ENCODE measurements at places on chromosomes 6 and 20.

GRCh38 chr6:56521454-56521853 lies 121.2 kb downstream of the DST start:
- no peak for DNase-seq

DNA sequence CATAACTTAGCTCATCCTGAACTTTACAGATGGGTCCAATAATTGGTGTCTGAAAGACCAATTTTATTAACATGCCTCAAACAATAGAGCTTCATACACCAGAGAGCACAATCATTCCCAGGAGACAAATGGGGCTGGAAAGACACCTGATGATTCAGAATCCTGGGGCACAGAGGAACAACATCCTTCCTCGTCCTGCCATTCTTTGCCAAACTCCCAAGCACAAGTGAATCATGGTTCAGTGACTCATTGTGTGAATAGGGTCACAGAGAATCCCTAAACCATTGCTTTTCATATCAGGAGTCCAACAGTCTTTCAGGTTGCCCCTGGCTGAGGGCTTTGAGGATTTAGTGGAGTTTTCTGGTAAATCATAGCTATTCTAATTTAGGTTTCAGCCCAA lies 266.4 kb upstream of the BMP2 start:
- DNase-seq, result no peak

DNA sequence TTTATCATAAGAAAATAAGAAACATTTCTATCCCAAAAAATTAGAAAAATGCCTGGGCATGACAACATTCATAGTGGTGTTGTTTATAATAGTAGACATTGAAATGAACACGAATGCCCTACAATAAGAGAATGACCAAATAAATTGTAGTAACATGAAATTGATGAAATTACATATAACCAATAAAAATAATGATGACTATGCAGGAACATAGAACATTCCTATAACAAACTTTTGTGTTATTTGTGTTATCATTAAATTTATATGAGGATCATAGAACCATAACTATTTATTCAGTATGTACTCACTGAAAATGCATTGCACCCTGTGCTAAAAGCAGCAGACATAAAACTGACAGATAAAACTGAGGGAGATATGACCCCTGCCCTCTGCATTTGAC lies 399.7 kb downstream of the CBLN4 start:
- DNase-seq, result no peak

- DNase-seq, result no peak
These were observed 96.8 kb upstream of the SOX4 start for GRCh38 chr6:21496706-21497105.

DNA sequence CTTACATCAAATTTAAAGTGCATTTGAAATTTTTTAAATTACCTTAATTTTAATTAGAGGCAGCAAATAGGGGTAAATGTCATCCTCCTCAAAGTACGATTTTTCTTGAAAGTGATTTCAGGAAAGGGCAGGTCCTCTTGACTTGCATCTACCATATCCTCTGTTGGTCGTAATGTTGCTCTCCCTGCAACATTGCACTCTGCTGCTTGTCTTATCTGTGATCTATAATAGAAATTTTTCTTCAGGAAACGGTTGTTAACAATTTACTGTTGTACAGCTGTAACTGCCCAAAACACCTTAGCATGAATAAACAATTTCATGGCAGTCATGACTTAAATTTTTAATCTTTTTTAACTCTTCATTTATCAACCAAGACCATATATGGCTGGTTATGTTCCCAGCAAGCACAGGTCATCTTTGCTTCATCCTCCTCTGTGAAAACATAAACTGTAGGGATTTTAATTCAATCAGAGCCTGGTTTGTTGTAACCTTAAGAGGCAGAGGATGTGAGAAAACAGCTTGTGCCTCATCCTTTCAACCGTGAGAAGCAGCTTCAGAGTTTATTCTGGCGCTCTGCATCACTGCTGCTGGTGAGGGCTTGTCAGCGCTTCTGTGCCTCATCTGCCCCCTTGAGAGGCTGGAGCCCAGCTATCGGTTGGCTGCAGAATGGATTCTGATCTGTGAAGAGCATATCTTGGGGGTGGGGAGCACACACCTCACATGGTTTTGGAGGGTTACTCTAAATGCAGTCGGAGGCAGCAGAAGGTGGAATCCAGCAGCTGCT lies 56.0 kb downstream of the CTNNBL1 start:
- no peak for DNase-seq

GRCh38 chr20:43560974-43561373 lies 2.1 kb downstream of the SGK2 start:
- no peak for DNase-seq

DNA sequence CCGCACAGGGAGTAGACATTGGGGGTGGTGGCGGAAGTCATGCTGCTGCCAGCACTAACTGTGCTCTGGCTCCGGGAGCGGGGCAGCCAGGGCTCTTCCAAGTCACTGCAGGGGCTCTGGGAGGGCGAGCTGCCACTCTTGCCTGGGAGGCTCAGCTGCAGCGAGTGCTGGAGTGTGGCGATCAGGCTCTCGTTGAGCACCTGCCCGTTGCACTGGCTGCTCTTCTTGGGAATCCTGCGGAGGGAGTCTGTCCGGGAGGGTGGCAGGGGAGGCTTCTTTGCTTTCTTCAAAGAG lies 28.0 kb downstream of the HEBP2 start:
- no peak for DNase-seq

GRCh38 chr6:9628819-9629218 lies 786.1 kb downstream of the TFAP2A start:
- no peak for DNase-seq

- no peak for DNase-seq
These were observed 16.9 kb downstream of the MDFI start for GRCh38 chr6:41655176-41655575.

DNA sequence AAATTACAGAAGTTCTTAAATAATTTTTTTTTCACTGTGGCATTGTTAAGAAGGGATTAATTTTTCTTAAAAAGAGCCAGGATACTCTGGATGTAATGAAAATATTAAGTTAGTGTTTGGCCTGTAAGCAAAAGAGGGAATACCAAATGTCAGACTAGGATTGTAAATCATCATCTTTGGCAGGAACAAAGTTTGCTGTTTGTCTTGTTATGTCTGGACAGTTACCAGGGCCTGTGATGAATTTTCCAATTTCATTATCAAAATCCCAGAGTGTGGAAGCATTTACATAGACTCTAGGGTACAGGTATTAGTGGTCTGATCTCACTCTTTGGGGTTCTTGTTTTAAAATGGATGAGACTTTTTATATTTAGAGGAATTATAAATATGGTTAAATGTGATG lies 26.1 kb downstream of the CEP57L1 start:
- no peak for DNase-seq

GRCh38 chr20:51624157-51624731 lies 81.7 kb upstream of the NFATC2 start:
- DNase-seq, result peak; percentile 19

- no peak for DNase-seq
These were observed 29.2 kb downstream of the SGK1 start for GRCh38 chr6:134288538-134289203.

- DNase-seq, result no peak
These were observed 48.4 kb upstream of the PHACTR2 start for GRCh38 chr6:143629104-143630080.

DNA sequence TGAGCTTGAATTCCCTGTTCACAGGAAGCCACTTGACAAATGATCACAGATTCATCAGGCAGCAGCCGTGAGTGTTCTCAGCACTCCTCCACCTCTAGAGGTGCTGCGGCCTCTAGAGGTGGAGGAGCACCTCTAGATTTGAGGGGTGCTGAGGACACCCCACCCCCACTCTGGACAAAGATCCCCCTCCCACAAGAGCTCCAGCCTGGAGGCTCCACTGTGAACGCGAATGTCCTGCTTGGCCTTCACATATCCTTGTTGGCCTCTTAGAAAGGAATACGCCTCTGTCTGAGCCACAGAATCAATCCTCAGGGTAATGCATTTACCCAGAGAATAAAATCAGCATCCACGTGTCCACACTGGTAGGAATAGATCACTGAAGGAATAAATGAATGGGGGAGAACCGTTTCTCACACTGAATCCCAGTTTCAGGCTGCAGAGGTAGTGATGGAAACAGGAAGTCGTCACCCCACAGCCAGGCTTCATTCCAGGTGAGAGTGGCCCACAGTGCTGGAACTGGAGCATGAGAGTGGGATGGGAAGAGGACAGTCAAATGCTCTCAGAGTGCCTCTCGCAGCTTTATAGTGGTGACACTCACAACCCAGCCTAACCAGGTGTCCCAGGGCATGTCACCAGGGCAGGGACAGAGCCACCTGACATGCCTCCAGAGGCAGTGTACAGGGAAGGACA lies 16.6 kb downstream of the NPEPL1 start:
- DNase-seq, result no peak

DNA sequence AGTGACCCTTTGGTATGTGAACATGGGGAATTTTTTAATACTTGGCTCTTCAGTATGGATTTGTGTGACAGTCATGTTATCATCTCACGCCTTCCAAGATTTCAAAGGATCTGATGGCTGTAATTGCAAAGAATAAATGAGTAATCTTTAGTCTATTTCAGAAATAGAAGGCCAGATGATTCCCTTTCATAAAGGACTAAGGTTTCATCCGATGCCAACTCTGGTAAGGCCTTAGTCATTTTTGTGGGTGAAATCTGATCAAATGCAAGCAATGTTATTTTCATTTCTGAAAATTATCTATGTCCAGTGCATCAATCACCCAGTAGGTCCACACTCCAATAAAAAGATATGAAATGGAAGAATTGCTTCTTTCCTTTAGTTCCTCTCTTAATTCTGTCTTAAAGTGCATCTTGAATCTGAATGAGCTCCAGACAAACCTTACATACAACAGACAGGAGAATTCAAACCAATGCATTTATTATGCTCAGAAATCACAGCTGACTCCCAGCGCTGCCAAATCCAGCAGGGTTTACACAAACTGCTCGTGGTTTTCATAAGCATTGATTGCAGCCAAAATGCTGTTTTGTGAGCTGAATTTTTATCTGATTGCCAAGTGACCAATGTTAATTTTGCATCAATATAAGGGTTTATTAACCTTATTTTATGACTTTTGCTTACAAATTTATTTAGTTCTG lies 565.2 kb upstream of the MARCKS start:
- DNase-seq, result no peak

GRCh38 chr20:33793011-33793931 lies 17.9 kb upstream of the CHMP4B start:
- DNase-seq, result no peak

DNA sequence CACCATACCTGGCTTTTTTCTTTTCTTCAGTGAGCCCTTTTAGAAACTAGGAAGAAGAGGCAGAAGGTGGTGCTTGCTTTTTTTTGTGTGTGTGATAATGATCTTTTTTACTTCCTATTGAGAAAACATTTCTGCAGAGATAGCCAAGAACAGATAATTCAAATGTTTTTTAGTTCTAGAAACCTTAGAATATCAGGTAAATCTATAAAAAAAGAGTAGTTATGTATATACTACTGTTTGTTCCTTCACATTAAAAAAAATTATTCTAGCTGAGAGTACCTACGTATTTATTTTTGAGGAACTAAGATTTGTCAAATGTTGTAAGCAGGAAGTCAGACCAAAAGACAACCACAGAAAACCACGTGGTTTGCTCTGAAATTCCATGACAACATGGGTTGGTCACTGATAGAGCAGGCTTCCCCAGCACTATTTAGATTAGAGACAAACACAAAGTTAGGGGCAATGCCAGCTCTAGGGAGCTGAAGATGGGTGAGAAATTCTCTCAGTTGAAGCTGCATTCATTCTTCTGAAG lies 12.8 kb downstream of the STK4 start:
- no peak for DNase-seq

DNA sequence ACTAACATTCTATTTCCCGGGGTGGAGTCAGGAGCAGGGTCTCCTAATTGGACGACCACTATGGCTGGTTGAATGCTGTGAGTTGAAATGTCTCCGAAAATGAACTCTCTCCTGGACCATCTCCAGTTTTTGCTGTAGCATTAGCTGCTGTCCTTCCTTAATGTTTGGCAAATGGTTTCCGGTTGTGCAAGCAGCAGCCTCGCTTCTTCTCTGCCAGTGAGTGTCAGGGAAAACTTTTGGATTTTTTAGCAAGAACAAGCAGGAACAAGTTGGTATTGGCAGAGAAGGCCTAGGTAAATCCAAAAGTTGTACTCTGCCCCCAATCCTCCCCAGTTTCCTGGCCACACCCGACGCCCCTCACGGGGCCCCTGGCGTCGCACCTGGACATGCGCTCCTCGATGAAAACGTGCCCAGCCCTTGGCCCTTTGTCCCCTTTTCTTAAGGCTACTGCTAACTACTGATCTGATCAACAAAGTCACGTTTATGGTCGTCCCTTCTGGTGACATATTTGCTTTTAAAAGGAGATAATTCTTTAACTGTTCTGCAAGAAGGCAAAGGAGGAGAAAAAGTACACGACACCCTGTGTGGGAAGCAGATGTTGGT lies 103.2 kb downstream of the ARMC2 start:
- DNase-seq, result no peak

DNA sequence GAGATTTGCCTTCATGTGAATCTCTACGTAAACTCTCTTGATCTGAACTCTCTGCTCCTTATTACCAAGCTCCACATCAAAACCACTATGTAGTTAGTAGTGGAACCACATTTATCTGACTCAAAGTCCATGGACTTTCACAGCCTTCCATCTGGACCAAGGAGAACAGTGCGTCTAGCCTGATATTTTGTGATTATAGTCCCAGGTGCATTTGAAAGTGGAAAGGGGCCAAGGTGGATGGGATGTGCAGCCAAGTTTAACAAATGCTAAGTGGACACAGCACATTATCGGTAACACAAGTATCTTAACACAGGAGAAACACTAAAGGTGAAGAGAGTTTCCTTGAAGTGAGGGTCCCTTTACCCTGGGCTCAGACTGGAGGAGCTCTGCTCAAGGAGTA lies 281.2 kb upstream of the SGK1 start:
- no peak for DNase-seq

- no peak for DNase-seq
These were observed 83.1 kb upstream of the CBLN4 start for GRCh38 chr20:56088375-56088774.

DNA sequence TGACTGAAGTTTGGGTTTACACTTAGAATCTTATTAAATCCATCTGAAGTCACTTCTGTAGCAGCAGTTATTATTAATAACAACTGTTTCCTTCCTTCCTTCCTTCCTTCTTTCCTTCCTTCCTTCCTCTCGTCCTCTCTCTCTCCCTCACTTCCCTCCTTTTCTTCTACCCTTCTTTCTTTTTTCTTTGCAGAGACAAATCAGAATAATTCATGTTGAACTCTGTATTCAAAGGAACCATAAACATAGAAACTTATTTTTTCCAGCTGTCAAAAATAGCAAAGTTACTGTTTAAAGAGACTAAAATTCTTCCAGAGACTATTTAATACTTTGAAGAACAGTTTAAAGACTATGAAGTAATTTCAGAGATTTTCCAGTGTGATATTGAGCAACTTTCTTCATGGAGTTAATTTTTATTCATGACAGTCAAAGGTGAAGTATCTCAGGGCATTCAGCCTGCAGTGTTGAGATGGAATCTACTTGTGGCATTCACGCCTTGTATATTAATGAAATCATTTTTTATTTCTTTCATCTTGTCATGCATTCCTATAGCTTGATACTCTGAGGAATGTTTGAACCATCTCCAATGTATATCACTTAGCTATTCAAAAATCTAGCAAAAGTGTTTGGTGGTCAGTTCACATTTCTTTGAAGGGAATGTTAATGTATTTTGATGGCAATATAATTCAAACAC lies 109.7 kb downstream of the BCAS1 start:
- no peak for DNase-seq

Data from SHP77 treated with DMSO at 0.1 percent for 48 hours (cell line).